ENCODE measurements at places on chromosomes 7 and 10.

DNA sequence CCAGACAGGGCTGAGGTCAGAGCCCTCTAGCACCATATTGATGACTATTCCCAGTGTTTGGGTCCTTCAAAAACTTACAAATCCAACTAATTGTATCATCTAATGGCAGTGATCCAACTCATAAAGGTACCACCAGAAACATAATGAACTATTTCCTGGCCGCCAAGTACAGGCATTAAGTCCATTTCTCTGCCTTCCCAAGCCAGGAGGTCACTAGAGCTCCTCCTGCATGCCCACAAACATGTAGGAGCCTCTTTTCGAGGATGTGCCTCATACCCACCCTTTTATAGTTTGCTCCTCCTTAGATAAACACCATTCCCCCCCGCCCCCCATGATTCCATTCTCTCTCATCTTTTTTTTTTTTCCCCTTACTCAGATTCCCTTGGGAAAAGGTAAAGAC is 91.3 kb downstream of the CHN2 start:
- no peak for DNase-seq

- no peak for DNase-seq
These were observed 440.1 kb downstream of the TCERG1L start for GRCh38 chr10:130871406-130871805.

DNA sequence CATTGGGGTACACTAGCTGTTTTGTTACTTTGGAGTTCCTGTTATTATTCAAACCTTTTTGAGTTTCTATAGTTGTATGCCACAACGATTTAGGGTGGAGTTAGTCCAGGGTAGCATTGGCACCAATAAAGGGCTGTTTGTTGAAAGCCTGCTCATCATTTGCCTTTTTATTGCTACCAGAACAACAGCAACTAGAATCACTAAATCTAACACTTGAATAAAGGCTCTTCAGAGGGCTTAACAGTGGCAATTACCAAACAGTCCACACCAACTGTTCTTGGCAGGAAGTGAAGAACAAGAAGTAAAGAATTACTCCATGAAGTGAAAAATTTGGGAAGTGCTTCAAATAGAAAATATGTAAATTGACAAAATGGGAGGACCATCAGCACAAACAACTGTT is 621.4 kb downstream of the PHTF2 start:
- no peak for DNase-seq

DNA sequence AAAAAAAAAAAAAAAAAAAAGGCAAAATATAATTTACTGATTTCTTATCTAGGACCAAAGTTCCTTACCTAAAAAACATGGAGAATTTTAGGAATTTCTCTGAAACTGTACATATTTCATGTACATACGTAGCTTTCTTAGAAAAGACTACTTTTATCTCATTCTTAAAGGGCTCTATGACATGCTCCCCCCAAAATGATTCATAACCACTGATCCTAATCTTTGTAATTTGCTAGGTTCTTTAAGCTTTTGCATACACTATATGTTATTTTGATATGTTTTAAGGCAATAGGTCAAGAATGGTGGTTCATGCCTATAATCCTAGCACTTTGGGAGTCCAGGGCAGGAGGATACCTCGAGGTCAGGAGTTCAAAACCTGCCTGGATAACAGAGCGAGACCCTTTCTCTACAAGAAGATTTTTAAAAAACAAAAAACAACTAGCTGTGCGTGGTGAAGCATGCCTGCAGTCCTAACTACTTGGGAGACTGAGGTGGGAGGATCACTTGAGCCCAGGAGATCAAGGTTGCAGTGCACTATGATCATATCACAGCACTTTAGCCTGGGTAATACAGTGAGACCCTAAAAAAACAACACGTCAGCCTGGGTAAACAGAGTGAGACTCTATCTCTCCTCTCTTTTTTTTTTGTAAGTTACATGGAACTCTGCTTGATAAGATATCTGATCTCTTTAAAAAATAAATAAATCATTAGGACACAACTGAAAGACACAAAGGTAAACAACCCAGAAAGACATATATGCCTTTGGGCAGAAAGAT is 54.8 kb downstream of the ATAD1 start:
- DNase-seq = no peak

DNA sequence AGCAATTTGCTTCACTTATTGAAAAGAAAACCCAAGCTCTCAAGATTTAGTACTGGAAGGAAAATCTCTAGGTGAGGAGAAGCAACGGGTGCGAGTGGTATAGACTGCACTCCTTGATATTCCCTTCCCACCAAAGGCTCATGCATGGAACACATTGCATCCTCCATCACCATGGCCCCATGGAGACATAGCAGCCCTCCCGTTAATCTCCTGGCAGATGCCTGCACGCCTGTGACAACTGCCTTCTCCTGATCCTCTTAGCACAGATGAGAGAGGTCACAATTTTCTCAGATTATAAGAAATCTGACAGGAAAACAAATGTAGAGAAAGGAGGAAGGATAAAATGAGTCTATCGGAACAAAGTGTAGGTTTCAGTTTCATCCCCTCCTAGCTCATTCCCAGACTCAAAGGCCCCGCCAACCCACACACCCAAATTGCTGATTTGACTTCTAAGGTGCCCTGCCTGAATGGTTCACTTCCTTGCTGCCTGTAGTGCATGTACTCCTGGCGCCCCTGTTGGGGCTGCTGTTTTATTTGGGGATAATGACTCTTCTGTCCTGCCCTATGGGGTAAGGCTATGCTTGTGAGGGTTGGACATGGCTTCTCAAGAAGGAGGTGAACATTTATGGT is 50.0 kb downstream of the PLXNA4 start:
- DNase-seq = no peak

Data from activated naive CD4-positive, alpha-beta T cell treated with anti-CD3 and anti-CD28 coated beads, Interleukin-2, amount 50 U/mL, for 16 hours (primary cell).